ENCODE measurements at places on chromosomes 4 and X.

GRCh38 chr4:144910723-144911122, 187.3 kb downstream of the ANAPC10 start:
- DNase-seq: no peak

DNA sequence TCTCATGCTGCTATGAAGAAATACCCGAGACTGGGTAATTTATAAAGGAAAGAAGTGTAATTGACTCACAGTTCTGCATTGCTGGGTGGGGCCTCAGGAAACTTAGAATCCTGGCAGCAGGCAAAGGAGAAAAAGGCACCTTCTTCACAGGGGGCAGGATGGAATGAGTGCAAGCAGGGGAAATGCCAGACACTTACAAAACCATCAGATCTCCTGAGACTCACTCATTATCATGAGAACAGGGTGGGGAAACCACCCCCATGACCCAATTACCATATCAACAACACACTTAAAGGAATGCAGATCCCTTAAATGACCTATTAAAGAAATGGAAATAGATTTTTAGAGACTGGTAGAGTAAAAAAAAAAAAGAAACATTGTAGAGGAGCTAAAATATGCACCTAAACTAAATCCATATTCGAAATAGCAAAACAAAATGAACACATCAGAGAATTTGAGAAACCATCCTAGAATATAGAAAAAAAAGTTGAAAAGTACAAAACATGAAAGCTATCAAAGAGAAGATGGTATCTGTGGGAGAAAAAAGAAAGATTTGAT, 104.3 kb upstream of the UGT8 start:
- no peak for DNase-seq

DNA sequence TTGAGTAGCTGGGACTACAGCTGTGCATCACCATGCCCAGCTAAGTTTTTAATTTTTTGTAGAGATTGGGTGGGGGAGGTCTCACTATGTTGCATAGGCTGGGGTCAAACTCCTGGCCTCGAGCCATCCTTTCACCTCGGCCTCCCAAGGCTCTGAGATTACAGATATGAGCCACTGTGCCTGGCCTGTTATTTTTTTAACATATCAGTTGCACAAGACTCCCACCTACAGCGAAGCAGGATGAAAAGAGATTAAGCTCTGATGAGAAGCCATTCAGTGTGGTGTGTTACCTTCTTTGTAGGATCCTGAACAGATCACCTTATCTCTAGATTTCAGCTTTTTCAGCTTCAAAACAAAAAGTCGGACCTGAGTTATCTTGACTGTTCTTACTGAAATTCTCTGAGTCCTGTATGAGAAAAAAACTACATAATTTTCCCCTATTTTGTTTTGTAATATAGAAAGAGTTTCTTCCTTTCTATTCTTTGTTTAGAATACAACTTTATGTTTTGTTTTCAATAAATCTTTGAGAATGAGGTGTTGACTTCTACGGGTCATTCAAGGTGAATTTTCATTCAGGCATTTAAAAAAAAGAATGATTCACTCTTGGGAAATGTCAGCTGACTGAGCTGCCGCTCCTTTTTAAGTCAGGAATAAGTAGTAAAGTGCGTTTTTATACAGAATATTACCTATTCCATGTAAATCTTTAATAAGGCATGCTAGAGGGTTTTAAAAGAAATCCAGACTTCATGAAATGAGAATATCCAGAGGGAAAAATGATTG, 134.6 kb downstream of the ARSF start:
- DNase-seq: no peak

DNA sequence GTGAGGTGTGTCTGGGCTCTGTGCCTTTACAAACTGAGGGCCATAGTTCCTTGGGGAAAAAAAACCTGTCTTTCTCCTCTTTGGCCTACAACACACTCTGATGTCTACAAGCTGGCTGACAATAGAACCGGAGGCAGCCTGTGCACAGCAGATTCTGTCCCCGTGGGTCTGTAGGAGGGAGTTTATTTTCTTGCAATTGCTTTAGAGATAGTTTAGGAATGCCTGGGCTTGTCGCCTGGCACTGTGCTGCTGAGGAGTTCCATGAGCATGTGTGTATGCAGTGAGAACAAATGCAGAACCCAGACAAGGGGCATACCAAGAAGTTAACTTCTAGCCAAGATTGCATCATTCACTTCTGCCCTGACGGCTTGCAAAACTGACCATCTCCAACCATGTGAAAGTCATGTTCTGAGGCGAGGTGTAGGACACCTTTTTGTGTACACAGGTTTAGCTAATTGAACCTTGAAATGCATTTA, 54.1 kb downstream of the CCNI start:
- DNase-seq: no peak

GRCh38 chr4:8028884-8029568, 89.4 kb upstream of the AFAP1 start:
- no peak for DNase-seq
